ENCODE measurements at places on chromosomes 3 and 15.

DNA sequence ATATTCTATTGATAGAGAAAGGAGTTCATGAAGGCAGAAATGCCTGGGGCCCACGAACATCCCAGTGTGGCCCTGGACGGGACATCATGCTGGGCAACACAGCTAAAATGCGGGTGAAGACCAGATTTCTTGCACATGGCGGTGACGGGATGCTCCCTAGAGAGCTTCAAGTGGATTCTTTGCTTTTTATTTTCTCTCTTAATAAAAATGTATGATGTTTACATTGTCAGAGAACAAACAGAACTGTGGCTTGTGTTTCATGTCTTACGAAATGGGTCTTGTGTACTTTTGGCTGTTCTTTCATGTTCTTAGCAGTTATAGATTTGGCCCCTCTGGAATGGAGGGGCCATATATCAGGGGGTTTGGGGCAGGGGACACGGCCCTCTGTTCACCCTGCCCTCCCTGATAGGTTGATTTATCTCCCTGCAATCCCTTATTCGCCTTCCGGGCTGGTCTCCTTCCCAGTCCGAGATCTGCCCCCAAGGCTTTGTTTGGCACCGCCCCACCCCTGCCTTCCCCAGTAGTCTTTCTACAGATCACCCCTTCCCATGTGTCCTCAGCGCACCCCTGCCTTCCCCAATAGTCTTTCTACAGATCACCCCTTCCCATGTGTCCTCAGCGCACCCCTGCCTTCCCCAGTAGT is 68.7 kb upstream of the CGNL1 start:
- DNase-seq, result no peak

- no peak for DNase-seq
Observed at GRCh38 chr3:158451405-158452055, 119.5 kb upstream of the MLF1 start.

DNA sequence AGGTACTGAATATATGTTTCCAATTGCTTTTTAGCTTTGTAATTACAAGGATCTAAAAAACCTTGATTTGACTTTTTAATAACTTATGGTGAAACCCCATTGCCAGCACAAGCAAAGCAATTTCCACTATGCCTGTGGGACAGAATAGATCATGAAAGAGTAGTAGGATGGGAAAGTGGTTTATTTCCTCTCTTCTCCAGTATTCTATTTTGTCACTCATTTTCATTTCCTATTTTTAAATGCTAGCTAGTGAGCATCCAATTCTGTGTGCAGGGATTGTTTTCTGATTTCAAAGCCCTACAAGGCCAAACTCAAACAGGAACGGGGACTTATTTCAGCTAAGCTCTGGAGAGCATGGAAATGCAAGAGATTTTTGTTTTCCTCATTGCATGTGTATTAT is 132.0 kb upstream of the TGFBR2 start:
- DNase-seq, result no peak

DNA sequence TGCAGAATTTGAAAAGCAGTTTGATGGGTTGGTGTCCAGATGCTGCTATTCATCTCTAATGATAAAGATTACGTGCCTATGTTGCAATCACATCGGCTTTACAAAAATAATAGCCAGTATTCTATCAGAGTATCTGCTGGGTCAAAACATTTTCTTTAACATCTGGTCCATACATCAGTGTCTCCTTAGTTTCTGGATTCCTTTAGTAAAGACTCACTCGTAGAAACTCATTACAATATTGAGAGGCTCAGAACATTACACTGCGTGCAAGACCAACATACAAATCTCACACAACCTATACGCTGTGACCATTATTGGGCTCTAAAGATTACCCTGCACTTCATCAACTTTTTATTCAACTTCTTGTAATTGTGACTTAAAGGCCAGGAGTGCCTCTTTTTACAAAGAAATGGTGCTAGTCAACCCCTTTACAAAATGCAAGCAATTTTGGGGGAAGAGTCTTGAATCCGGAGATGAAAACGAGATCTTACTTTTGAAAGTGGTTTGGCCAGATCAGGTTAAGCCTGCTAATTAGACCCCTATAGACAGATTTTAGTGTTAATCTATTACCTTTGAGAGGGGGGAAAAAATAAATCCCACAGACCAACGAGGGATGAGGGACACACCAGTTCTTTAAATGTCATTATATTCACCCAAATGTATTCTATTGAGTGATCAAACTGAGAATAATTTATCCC is 2.9 kb downstream of the TRA2B start:
- no peak for DNase-seq

- no peak for DNase-seq
Observed at GRCh38 chr15:88032787-88033186, 223.8 kb downstream of the NTRK3 start.

- no peak for DNase-seq
Observed at GRCh38 chr3:124138148-124138547, 146.2 kb upstream of the ROPN1 start.

DNA sequence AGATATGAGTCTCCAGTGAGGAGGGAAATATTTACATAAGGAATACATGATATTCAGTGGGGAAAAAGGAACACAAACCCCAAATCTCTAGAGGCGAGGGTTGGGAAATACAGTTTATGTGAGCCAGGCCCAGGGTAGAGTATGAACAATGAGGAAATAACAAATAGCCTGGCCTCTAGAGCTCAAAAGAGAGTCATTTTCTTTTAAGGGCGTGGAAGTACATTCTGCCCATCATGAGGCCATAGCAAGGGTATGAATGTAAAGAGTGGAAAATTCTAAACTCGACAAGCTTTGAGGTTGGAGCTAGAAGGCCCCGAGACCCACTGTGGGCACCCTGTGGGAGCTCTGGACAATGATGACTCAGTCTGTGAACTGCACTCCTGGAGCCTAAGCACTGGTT is 27.8 kb upstream of the IGF2BP2 start:
- DNase-seq, result no peak

GRCh38 chr3:49566312-49566711 is 12.0 kb downstream of the BSN start:
- no peak for DNase-seq

- no peak for DNase-seq
Observed at GRCh38 chr3:41456162-41456561, 256.9 kb downstream of the CTNNB1 start.

DNA sequence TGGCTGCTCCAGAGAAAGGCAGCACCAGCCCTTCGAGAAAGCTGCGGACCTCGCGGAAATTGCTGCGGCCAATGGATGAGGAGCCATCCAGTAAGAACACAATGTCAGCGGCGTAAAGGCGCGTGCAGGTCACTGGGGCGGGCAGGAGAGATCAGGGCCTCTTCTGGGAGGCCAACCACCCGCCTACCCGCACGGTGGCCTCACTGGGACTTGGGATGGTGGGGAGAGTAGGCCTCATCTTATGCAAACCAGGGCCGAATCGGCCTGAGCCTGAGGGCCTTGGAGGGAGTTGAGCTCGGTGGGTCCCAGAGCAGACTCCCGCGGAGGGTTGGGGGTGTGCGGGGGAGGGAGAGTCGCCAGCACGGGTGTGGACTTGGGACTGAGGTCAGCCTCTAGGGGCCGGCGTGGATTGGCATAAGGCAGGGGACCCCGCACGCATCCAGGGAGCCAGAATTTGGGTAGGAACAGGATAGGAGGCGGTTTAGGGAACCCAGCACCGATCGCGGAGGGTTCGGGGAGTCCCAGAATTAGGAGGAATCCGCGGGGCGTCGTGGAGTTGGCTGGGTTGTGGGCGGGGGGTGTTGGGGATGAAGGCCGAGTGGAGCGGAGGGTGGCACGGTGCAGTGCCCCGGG is 596 bp downstream of the COL7A1 start:
- DNase-seq, result no peak

GRCh38 chr15:52028431-52029093 is 9.5 kb downstream of the MAPK6 start:
- no peak for DNase-seq

DNA sequence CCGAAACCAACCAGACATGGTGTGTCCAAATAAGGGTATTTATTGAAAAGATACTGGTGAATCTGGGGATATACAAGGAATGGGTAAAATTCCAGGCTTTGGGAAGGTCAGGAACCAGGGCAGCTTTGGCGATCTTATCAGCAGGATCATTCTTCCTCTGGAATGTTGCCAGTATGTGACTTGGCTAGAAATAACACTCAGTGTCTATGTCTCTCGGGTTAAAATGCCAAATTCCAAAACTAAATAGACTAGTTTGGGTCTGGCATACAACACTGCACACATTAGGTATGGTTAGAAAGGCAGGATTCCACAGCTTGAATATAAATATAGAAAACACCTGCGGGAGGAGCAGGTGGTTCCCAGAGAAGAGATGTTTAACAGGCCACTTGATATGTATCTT is 220.2 kb upstream of the CD96 start:
- peak; percentile 29 for DNase-seq

DNA sequence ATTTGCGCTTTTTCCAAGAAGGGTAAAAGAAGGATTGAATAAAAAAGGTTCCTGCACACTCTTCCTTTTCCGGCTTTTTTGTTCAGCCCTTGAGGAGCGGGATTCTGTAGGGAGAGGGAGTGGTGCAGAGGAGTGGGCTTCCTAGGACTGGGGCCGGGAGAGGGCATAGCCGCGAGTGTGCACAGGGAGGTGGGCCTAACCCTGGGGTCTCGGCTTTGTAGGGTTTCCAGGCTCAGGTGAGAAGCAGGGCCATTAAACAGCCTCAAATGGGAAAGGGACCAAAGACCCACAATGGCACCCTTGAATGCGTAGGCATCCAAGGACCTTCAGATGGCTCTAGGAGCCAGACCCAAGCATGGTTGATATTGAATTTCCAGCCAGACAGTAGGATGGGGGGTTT is 35.4 kb upstream of the RAB6B start:
- no peak for DNase-seq

GRCh38 chr3:37741644-37742043 is 120.0 kb upstream of the CTDSPL start:
- DNase-seq, result peak; percentile 31

DNA sequence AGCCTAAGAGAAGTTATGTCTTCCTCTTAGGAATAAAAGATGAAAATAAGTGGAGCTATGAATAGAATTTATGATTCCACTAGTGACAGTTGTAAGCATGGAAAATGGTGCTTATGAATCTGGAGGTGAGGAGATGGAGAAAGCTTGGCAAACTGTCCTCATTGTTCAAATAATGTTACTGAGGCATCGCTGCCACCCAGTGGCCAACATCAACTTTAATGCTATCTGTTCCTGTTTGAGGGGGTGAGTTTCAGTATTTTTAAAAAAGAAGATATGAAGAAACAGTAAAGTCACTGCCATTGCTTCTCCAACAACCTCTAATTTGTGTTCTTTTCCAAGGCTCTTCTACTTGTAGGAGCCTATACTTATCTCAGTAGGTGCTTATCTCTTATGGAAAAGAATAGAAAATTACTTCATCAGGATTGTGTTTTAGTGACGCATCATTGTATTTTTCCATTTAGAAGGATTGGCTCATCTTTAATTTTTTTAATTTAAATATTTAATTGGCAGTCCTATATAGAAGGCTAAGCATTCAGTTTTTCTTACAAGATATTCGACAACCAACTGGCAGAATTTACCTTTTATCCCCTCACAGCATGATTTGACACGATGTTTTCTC is 260.4 kb upstream of the P2RY1 start:
- DNase-seq, result peak; percentile 37

- DNase-seq, result no peak
Observed at GRCh38 chr3:32347343-32348125, 44.1 kb upstream of the CMTM7 start.

DNA sequence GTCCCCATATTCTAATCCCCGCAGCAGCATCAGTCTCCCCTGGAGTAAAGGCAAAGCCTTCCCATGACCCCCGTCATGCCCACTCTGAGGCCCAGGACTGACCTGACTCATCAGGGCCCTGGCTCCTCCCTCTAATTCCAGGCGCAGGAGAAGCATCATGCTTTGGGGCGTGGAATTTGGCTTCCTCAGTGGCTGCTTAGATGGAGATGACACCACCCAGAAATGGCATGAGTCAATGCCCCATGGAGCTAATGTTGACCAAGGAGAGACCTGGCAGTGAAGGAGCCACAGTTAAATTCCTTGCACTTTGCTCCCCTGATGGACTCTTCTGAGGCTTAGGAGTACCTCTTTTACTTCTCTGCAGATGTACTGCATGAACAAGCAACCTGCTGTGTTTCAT is 204.2 kb upstream of the PROK2 start:
- DNase-seq, result no peak

DNA sequence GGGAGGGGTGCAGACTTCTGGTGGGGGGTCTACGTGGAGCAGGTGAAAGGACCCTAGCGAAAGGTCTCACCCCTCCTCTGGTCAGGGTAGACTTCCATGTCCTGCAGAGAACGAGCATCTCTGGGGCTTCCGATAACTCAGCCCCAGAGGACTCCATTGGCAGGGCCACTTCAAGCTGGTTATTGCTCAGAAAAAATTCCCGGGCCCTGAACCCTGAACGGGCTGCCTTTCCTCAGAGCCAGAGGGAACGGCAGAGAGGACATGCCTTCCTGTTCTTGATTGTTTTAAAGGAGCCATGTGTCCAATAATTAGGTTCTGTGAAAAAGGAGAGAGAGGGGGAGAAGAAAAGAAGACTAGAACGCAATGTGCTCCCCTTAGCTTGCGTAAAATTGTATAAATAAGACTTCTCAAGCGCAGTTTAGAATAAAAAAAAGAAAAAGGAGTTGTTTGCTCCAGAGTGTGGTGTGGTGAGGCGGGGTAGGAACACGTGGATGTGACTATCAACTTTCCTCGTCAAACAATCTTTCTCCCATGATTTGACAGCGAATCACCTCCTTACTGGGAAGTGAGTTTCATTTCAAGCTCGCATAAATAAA is 193.4 kb upstream of the UBE2E1 start:
- DNase-seq, result no peak

DNA sequence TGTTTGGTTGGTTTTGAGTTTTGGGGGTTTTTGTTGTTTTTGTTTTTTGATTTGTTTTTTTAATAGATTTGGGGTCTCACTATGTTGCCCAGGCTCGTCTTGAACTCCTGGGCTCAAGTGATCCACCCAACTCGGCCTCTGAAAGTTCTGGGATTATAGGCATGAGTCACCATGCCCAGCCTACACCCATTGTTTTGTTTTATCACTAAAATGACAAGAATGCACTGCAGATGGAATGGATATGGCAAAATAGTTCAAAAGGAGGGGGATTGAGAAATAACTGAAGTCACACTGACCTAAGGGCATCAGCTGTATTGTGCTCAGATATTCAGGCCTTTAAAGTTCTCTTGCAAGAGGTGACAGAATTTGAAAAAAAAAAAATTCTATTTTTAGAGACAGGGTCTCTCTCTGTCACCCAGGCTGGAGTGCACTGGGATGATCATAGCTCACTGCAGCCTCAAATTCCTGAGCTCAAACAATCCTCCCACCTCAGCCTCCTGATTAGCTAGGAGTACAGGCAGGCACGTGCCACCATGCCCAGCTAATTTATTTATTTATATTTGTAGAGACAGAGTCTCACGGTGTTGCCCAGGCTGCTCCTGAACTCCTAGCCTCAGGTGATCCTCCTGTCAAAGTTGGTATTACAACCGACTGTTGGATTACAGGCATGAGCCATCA is 4.4 kb upstream of the RASA2 start:
- no peak for DNase-seq

Measured in NCI-H524 (cell line).